Hypothalamus (tissue), 51 donors: ENCODE measurements at places on chromosomes 7 and 10.

GRCh38 chr10:20271490-20271889 lies 455.3 kb downstream of the PLXDC2 start:
- no peak for DNase-seq

DNA sequence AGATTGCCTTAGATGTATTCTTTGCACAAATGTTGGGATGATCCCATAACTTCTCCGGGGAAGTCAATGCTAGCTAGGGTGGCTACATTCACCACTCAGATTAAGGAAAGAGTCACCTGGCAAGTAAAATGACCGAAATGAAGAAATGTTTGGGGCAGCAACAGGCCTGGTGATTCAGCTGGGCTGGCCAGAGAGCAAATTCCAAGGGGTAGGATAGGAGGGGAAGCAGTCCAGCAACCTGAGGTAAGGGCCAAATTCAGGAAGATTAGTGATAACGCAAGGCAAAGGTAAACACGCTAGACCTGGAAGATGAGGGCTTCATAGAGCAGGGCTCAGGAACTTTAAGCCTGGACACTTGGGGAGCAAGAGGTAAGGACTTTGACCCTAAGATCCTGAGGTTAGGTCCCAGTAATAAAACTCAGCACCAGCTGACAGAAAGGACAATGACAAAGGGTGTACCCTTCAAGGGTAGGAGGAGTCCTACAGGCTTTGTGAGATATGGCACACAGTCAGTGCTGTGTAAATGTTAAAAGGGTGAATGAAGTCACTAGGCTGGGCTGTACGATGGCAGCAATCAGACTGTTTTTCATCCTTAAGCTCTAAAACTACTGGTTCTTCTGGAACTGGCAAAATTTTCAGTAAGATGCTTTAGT lies 22.7 kb upstream of the SMNDC1 start:
- DNase-seq: no peak

GRCh38 chr10:118116715-118117449 lies 70.1 kb upstream of the RAB11FIP2 start:
- DNase-seq: no peak

- DNase-seq: no peak
Measured at GRCh38 chr7:80884511-80885195, 34.2 kb downstream of the SEMA3C start.

DNA sequence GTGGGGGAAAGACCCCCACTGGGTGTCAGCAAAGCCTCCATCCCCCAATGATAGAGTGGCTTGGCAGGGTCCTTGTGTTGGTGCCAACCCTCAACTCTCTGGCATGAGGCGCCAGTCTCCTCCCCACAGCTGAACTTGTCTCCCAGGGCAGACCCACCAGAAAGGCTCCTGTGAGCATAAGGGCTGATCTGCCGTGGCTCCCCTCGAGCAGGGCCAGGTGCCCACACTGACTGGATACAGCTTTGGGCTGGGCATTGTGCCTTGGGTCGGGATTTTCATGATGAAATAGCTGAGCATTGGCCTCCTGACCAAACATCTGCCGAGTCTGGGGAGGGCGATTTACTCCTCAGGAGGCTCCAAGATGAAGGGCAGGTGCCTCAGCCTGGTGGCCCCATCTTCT lies 68.1 kb upstream of the NPTX2 start:
- no peak for DNase-seq

DNA sequence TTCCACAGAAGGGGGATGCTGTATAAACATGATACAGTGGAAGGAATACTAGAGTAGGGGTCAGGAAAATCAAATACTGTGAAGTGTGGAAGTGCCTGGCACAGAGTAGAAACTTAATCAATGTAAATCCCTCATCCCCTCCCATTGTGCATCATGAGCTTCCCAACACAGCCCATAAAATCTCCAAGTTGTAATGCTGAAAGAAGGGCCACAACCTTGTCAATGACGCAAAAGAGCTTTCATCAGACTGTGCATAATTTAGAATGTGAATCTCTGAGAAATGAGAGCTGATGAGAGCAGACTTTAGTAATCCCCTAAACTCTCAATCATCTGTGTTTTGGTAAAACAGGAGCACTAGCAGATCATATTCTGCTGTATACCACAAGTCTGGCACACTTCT lies 105.2 kb upstream of the IMMP2L start:
- no peak for DNase-seq

DNA sequence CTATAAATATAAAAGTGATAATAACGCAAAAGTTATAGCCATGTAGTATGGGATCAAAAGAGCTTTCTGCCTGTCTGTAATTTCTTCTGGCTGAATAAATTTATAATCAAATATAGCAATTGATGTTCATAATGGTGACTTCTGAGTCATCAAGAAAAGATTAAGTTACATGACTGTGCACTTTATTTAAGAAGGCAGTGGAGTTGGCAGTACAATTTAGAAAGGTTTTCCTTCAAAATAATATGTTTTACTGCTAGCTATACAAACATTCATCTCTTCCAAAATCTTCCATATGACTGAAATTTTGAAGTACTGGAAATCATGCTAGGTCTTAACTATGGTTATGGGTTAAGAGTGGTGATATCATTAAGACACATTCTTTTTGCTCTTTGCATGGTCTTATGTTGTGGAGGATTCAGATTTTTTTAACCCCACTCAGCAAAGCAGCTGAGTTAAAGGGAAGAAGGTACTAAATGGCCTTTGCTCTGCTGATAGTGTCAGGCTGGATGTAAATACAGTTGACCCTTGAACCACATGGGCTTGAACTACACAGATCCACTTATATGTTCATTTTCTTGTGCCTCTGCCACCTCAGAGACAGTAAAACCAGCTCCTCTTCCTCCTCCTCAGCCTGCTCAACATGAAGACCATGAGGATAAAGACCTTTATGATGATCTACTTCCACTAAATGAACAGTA lies 323.6 kb downstream of the BBS9 start:
- no peak for DNase-seq

DNA sequence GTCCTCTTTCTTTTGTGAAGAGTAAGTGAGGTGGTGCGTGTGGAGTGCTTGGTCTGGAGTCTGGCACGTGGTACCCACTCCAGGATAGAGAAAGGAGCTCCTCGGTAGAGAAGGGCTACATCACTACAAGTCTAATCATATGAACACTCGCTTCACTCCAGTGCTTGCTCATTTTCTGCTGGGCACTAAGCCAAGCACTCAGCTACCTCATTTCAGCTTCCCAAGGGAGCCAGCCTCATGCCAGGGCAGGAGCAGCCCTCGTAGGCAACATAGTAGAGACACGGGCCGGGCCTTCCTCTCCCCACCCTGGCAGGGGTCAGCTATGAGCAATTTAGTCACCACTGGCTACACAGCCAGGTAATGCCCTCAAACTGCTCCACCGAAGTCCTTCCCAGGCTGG lies 11.4 kb upstream of the HSPA12A start:
- DNase-seq: no peak

DNA sequence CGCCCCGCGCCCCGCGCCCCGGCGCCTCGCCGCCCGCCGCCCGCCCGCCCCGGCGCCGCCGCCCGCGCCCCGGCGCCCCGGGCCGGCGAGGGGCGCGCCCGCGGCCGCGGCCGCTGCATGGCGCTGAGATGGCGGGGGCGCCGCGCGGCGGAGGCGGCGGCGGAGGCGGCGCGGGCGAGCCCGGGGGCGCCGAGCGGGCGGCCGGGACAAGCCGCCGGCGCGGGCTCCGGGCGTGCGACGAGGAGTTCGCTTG lies 174 bp downstream of the ADCY1 start:
- DNase-seq: no peak

DNA sequence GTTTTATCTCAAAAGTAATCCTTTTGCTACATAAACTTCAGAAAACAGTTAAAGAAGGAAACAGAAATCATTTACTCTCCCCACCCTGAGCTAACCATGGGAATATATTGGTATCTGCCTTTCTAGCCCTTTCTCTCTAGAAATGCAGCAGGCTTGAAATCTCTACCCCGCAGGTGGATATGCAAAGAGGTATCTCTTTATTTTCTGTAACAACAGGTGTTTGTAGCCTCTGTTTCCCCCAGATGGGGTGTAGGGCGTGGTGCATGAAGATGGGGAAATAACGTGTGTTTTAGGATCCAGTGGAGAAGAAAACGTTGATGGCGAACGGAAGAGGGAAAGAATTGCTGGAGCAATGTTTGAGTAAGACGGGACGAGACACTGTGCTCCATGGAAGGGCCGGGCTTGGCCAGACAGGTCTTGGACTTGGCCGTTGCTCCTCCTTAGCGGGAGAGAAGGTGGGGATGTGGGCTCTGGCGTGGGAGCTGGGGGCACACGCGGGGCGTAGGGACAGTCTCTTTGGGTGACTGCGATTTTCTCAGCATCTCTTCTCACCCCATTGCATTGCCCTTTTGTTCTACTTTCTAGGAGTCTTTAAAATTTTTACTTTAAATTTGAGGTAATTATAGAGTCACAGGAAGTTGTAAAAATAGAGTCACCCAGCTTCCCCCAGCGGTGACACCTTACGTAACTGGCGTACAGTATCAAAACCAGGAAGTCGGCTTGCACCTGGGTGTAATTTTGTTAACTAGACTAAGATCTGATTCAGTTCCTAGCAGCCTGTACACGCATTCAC lies 82.9 kb downstream of the ELFN1 start:
- DNase-seq: no peak

DNA sequence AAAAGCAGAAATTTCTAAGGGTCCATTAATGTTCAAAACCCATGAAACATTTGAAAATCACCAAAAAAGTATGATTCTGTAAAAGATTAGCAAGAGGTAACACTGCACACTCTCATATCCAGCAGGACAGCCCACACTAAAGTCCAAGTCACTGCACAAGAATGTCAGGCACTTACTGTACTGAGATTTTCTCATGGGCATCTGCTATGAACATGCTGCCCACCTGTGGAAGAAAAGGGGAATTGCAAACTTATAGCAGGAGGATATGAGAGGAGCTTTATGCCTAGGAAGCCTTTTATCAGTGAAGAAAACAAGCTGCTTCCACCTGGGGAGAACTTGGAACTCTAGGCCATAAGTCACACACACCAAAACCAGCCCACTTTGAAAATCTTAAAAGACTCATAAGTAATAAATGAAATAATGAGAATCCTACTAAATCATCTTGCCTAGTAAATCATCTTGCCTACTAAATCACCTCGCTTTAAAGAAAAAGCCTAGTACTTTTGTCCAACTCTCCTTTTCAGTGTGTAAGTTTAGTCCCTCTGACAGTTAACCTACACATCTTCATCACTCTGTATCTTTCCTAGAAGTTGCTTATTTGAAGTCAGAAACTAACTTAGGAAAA lies 46.1 kb downstream of the ARMH3 start:
- DNase-seq: peak; percentile 67

- DNase-seq: no peak
Measured at GRCh38 chr7:131027287-131027773, 293.3 kb upstream of the KLF14 start.

GRCh38 chr10:98485959-98486358 lies 39.2 kb upstream of the HPS1 start:
- DNase-seq: no peak

- no peak for DNase-seq
Measured at GRCh38 chr10:30639946-30640786, 10.6 kb upstream of the LYZL2 start.

- no peak for DNase-seq
Measured at GRCh38 chr10:45052700-45053099, 52.0 kb downstream of the ZNF22 start.
